Cerebellum (tissue), 4 donors: ENCODE measurements at places on chromosomes 3 and 15. TPM values are rescaled to one million over a fixed set of nuclear protein-coding genes. Genes with fewer than 3 reads are reported as not detected.
A peak's percentile ranks its signal among the peaks of the same experiment; 100 is the strongest.

DNA sequence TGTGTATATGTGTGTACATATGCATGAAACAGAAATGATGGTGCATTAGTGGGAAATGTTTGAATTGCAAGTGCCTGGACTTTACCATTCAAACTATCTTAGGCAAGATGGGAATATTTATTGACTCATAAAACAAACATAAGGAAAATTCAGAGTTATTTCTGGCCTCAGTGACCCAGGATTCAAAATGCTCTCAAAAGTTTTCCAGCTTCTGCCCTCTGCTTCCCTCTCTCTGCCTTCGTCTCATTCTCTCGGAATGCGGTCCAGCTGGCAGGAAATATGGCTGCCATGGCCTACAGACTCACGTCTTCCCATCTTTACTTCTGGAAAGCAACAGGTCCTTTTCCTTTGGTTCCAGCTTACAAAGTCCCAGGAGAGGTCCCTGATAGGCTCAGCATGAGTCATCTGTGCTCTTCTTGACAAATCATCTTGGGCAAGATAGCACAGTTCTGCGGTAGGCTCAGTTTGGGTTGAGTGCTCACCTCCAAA lies 8.7 kb upstream of the ZNF774 start:
- DNase-seq, result no peak

GRCh38 chr3:32240159-32240545 lies 1.7 kb downstream of the CMTM8 start:
- no peak for DNase-seq

DNA sequence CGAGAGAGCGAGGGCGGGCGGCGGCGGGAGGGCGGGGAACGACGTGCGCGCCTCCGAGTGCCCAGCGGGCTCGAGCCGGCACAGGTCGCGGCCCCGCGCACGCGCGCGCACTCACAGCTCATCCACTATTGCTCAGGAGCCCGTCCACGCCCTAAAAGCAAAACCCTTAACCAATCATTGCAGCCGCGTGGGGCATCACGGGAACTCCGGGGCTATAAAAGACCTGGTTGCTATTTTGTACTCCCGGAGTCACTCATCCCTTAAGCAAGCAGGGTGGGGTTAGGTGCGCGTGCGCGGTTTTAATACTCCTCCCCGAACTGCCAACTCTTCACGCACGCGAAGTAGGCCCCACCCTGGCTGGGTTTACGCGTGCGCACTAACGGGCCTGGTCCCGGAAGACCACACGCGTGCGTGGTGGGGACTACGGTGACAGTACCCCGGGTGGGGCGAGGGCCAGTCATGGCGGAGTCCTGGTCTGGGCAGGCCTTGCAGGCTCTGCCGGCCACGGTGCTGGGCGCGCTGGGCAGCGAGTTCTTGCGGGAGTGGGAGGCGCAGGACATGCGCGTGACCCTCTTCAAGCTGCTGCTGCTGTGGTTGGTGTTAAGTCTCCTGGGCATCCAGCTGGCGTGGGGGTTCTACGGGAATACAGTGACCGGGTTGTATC lies at the start of the genes RHOA and TCTA:
Gene RHOA (minus strand): TSS at position 9 of the 664 bp plus-strand sequence. CDS start 36,387 bp downstream, outside the sequence.
Gene TCTA (plus strand): TSS at position 456 of the 664 bp plus-strand sequence. CDS start 4 bp downstream, at position 460.
- peak; percentile 98 for DNase-seq

DNA sequence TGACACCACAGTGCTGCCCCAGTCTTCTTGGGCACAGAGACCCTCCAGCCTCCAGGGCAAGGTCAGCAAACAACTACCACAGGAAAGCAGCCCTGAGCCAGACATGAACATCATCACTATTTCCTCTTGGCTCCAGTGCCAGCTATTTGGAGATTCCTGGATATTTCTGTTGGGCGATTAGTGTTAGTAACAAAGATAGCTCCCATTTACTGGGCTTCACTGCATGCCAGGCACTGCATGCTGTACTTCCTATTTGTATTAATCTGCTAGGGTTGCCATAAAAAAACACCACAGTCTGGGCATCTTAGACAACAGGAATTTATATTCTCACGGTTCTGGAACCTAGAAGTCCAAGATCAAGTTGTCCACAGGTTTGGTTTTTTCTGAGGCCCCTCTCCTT lies 255.1 kb upstream of the STT3B start:
- DNase-seq, result no peak

SOX2 gene
- total RNA-seq, result 59.1 TPM

P2RY14 gene
- total RNA-seq, result 0.91 TPM

GOLGA8S gene
- total RNA-seq, result 0.18 TPM
